ENCODE measurements at places on chromosomes 12 and 14. TPM values are rescaled to one million over a fixed set of nuclear protein-coding genes. Genes with fewer than 3 reads are reported as not detected.

Gene SSPN
- total RNA-seq = 3.1 TPM

Gene CISTR
- total RNA-seq = not detected

Gene INHBC
- not detected for total RNA-seq

Gene PAX9
- 8.6 TPM for total RNA-seq

Gene PDZRN4
- total RNA-seq = not detected

Gene C12orf50
- total RNA-seq = under 0.01 TPM

Gene KRT82
- not detected for total RNA-seq

Gene IFNG-AS1
- not detected for total RNA-seq

Gene FOXM1
- total RNA-seq = 0.07 TPM

Gene SERPINA9
- total RNA-seq = not detected

Gene APOLD1
- total RNA-seq = 4.1 TPM

Gene JAG2
- total RNA-seq = 56.0 TPM

Gene FBXO21
- 84.4 TPM for total RNA-seq

Gene TECPR2
- total RNA-seq = 19.2 TPM

Gene SERPINA6
- total RNA-seq = not detected

Gene DBX2
- not detected for total RNA-seq

Gene RNASE2
- total RNA-seq = not detected

Gene GUCY2C
- total RNA-seq = not detected

Gene CYP46A1
- not detected for total RNA-seq

Gene NYNRIN
- total RNA-seq = 23.3 TPM

Gene BDKRB2
- total RNA-seq = 4.8 TPM

Gene RNU4-1
- not detected for total RNA-seq

Gene OTOGL
- total RNA-seq = not detected

Gene DGKA
- 72.5 TPM for total RNA-seq

Gene CKB
- 30.7 TPM for total RNA-seq

Gene ASB2
- under 0.01 TPM for total RNA-seq

Gene ASCL1
- not detected for total RNA-seq

Gene TDG
- total RNA-seq = 47.2 TPM

Gene PTPRO
- total RNA-seq = 0.07 TPM

Gene RNASE4
- total RNA-seq = 3.8 TPM

Gene LRP1-AS
- not detected for total RNA-seq

Gene SDR9C7
- total RNA-seq = 2.7 TPM

Gene TBK1
- 22.9 TPM for total RNA-seq

Gene ENDOU
- not detected for total RNA-seq

Gene C14orf132
- 1.4 TPM for total RNA-seq

Gene EID3
- 5.8 TPM for total RNA-seq

Gene TTC6
- 0.34 TPM for total RNA-seq

Gene LTB4R
- total RNA-seq = 20.0 TPM

Gene PRKD1
- under 0.01 TPM for total RNA-seq

Gene TBC1D30
- total RNA-seq = 1.9 TPM

Gene TRPV4
- total RNA-seq = 3.6 TPM

Gene CD69
- not detected for total RNA-seq

Gene ADAM20
- 0.68 TPM for total RNA-seq
